ENCODE measurements at places on chromosomes 3 and 15.

GRCh38 chr15:53437366-53437765, 322.1 kb downstream of the WDR72 start:
- DNase-seq, result no peak

- DNase-seq, result no peak
These were observed 180.5 kb downstream of the FEZF2 start for GRCh38 chr3:62192891-62193290.

DNA sequence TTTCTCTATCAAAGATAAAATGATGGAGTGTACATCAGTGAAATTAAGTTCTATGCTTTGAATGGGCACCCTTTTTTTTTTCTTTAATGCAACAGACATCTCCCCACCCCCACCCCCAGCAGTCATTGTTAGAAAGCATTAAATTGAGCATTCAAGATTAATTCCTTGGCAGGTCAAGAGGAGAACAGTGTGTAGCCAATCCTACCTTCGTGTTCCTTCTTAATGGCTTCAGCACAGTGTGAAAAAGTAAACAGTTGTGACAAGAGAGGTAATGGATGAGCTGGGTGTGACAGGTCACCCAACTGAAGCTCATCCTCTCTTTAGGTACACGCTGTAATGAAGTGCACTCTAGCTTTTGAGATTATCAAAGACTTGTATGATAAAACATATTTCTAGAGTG, 198.5 kb upstream of the RARB start:
- no peak for DNase-seq

DNA sequence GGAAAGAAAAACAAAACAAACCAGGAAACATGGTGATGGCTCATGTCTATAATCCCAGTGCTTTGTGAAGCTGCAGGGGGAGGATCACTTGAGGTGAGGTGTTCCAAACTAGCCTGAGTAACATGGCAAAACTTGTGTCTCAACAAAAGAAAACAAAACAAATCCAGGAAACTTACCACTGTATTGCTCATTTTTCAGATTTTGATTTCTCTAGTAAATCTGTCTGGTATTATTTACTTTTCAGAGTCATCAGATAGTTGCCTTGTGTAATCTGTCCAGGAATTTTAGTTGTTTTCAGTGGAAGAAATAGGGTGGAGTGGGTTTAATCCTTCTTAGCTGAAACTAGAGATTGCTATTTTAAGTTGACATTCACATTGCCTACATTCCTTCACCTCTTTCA, 91.8 kb upstream of the ALCAM start:
- no peak for DNase-seq

DNA sequence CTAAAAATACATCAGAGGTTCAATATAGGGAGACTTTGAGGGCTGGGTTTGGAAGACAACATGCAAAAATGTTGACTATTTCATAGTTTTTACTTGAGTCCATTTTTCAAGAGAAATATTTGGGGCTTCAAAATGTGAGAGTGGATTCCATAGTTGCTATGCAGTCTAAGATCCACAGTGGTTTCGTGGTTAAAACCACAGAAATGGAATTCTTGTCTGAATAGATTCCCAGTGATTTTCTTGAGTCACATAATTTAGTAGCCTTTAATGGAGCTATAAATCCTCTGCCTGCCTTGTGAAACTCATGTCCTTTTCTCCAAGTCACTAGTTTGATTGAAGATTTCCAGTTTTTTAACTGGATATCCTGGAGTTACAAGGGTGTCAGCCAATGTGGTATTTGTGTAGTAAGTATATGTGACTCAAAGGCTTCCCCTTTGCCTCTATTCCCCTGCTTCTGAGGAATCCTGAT, 94.7 kb upstream of the RBMS3 start:
- no peak for DNase-seq

- DNase-seq, result no peak
These were observed 786.0 kb upstream of the GRM7 start for GRCh38 chr3:6074952-6075351.

- peak; percentile 24 for DNase-seq
These were observed 14.0 kb upstream of the SSUH2 start for GRCh38 chr3:8658306-8659212.

GRCh38 chr3:297585-297984, 101.0 kb downstream of the CHL1 start:
- DNase-seq, result no peak

Measured in CMK (cell line).